CD8-positive, alpha-beta memory T cell (primary cell): ENCODE measurements at places on chromosomes 4 and X. TPM values are rescaled to one million over a fixed set of nuclear protein-coding genes. Genes with fewer than 3 reads are reported as not detected.

The PHKA2 gene
- 16.0 TPM for total RNA-seq

- DNase-seq, result no peak
These were observed 95.0 kb upstream of the TBL1X start for GRCh38 chrX:9369802-9370291.

DNA sequence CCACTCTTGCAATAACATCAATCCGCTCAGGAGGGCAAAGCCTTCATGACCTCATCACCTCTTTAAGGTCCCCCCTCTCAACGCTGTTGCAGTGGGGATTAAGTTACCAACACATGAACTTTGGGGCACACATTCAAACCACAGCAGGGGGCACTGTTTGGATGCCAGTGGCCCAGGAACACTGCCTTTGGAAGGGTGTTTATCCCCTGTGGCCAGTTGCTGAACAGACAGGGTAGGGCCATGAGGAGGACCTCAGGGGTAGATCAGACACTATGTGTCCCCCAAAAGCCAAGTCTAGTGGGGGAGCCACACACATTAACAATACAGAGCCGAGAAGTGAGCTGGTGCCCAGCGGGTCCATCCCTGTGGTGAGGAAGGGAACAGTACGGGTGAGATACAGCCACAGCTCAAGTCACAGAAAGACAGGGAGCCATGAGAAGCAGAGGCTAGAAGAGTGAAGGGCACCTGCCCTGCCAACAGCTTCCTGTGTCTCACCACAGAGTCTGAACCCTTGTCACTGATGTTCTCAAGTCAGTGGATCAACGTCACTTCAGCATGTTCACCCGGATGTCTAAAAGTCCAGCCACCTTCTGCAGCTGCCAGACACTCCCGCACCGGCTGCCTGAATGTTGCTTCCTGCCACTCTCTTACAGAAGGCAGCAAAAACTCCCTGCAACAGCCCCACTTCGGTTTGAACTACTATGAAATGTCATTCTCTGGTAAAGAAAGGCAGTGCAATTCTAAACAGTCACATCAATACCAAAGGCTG lies 19.9 kb upstream of the MXD4 start:
- DNase-seq, result peak; percentile 95

GRCh38 chr4:26300314-26301307 lies 20.2 kb upstream of the RBPJ start:
- no peak for DNase-seq

GRCh38 chr4:31045151-31045550 lies 325.0 kb downstream of the PCDH7 start:
- DNase-seq, result no peak

GRCh38 chr4:1283711-1284110 lies 6.0 kb upstream of the MAEA start:
- no peak for DNase-seq

- no peak for DNase-seq
These were observed 37.9 kb downstream of the RELL1 start for GRCh38 chr4:37648084-37648817.
